NCI-H1436 treated with DMSO at 0.1 percent for 48 hours (cell line): ENCODE measurements at places on chromosomes 2 and 18.

DNA sequence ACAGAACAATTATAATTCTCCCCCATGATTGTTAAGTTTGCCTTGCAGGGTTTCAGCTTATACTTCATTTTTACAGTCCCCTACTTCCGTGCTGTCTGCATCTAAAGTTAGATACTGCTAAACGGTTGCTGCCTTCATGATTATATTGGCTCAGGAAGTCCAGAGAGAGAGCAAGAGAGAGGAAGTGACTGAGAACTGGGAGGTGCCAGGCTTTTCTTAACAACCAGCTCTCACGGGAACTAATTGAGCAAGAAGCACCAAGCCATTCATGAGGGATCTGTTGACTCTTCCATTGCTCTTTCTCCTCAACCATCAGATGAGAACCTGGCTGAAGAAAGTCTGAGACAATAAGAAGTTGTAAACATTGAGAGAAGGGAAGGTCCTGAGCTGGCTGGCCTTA lies 125.5 kb upstream of the SIX2 start:
- peak; percentile 65 for DNase-seq

- no peak for DNase-seq
Observed at GRCh38 chr2:197293252-197294007, 17.1 kb downstream of the ANKRD44 start.

DNA sequence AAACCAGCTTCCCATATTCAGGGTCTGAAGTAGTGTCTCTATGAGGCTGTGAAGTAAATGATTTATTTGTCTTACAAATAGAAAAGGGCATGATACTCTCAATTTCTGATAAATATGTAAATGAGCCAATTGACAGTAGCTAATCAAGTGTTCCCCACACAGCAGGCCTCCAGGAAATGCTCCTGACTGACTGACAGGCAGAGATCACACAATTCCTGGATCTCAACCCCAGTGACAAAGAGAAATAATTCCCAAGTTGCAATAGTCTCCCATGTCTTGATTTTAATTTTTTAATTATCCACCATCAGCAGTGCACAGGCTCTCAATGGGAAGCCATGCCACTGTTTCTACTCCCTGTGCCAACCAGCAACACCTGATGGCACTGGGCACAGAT lies 390.4 kb downstream of the SOX11 start:
- no peak for DNase-seq

- no peak for DNase-seq
Observed at GRCh38 chr2:43441195-43441594, 154.6 kb downstream of the THADA start.

- no peak for DNase-seq
Observed at GRCh38 chr2:717661-718060, 40.5 kb upstream of the TMEM18 start.

- DNase-seq, result no peak
Observed at GRCh38 chr2:66279024-66279423, 155.9 kb upstream of the MEIS1 start.

GRCh38 chr2:44618251-44619023 lies 256.7 kb downstream of the CAMKMT start:
- peak; percentile 19 for DNase-seq

GRCh38 chr18:58396144-58396543 lies 232.7 kb downstream of the ALPK2 start:
- no peak for DNase-seq

- DNase-seq, result no peak
Observed at GRCh38 chr2:131966256-131966655, 195.5 kb downstream of the ANKRD30BL start.

- DNase-seq, result no peak
Observed at GRCh38 chr18:76449111-76449453, 46.0 kb downstream of the ZNF516 start.

DNA sequence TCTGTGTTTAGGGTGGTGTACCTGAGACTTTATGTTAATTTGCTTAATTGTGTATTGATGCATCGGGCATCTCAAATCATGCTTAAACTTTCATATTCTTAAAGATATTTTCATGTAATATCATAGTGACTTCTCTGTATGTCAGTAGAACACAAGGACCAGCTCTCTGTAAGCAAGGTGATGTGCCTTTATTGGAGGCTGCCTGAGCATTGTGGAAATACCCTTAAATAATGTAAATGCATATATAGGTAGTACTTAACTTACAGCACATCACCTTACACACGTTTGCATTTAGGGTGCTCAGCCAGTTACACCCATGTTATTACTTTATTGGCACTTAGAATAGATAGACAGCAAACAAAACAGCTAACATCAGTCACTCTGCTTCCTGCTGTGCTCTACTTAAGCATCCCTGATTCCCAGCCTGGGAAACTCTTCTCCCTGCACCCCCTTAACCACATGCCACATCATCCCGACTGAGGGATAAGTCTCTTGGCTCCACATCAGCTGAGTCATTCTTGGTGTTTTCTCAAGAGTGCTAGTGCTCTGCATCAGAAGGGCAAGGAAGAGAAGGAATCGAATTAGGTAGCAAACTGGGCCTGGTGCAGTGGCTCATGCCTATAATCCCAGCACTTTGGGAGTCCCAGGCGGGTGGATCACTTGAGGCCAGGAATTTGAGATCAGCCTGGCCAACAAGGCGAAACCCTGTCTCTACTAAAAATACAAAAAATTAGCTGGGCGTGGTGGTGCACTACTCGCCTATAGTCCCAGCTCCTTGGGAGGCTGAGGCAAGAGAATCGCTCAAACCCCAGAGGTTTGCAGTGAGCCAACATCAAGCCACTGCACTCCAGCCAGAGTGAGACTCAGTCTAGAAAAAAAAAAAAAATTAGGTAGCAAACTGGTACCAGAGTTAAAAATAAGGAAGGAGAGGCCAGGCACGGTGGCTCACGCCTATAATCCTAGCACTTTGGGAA lies 108.7 kb downstream of the MAP3K20 start:
- DNase-seq, result no peak

DNA sequence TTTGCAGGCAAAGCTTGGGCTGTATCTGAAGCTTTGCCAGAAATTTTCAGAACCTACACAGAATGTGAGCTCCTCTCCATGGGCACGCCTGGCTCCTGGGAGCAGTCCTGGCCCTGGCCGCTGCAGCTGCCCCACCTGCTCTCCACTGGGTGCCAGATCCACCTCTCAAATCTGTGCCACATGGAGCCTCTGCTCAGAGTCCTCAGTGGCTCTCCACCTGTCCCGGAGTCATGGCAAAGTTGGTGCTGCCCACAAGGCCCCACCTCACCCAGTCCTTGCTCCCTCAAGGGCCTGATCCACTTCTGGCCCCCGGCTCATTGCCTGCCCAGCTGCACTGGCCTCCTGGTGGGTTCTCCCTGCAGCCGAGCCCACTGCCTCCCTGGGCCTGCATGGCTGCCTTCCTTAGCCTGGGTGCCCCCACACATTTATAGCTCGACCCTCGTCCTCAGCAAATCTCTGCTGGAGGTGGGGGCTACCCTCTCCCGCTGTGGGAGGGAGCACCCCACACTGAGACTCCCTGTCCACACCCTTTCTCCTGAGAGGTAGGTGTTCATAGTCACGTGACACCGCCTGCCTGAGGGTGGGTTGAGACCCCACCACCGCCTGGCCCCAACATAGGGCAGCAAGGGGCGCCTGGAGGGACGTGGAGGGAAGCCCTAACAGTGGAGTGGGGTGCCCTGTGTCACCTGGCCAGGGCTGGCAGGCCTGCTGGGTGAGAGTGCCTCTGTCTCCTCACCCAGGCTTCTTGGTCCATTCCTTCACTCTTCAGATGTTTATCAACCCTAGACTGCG lies 224.1 kb downstream of the SH3RF3 start:
- no peak for DNase-seq

DNA sequence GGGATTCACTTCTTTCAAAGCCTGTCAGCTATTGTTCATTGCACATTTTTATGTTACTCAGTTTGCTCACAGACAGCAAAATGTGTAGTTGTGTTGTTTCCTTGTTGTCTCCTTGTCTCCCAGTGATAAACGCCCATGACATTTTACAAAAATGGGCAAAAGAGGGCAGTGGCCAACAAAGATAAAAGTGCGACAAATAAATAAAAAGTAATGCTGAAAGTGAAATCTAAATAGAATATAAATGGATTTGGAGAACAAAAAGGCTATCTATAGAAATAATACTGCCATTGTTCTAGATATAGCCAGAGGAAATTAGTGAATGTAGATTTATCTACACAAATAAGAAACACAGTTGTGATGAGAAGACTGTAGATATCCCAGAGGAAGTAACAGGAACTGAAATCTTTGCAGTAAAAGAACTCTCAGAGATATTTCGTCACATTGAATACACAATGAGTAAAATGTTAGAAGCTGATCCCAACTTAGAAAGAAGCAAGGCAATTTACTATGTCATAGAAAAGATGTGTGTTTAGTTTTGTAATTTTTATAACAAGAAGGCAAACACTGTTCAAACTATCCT lies 1186.2 kb upstream of the FAM98A start:
- DNase-seq, result no peak

- DNase-seq, result no peak
Observed at GRCh38 chr2:211114826-211115455, 558.5 kb downstream of the CPS1 start.

GRCh38 chr18:23716516-23716915 lies 27.3 kb downstream of the LAMA3 start:
- no peak for DNase-seq

DNA sequence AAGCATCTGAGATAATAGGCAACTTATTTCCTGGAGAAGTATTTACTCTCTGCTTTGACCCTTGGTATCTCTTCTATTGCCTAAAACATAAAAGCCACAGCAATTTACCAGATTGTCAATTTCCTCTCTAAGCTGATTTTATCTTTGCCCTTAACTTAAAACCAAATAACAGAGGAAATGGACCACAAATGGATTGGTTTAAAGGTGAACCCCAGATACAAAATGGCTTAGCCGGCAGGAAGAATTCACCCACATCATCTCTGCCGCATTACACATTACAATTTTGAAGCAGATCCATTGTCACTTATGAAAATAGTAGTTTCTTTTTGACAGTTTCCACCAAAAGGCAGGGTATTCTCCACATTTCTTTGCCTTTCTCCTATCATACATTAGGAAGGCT lies 585.8 kb upstream of the CHAC2 start:
- no peak for DNase-seq

DNA sequence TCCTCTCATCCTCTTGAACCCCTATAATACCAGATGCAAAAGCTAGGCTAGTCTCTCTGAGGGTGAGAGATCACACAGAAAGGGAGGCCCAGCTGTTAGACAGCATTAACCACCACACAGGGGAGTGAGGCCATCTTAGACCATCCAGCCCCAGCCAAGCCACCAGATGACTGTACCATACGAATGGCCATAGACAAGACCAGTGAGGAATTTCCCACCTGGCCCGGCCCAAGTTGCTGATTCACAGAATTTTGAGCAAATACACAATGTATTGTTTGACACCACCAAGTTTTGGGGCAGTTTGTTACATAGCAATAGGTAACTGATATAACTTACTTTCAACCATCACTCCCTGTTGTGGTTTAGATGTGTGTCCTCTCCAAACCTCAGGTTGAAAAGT lies 98.2 kb upstream of the CTNNA2 start:
- DNase-seq, result no peak

DNA sequence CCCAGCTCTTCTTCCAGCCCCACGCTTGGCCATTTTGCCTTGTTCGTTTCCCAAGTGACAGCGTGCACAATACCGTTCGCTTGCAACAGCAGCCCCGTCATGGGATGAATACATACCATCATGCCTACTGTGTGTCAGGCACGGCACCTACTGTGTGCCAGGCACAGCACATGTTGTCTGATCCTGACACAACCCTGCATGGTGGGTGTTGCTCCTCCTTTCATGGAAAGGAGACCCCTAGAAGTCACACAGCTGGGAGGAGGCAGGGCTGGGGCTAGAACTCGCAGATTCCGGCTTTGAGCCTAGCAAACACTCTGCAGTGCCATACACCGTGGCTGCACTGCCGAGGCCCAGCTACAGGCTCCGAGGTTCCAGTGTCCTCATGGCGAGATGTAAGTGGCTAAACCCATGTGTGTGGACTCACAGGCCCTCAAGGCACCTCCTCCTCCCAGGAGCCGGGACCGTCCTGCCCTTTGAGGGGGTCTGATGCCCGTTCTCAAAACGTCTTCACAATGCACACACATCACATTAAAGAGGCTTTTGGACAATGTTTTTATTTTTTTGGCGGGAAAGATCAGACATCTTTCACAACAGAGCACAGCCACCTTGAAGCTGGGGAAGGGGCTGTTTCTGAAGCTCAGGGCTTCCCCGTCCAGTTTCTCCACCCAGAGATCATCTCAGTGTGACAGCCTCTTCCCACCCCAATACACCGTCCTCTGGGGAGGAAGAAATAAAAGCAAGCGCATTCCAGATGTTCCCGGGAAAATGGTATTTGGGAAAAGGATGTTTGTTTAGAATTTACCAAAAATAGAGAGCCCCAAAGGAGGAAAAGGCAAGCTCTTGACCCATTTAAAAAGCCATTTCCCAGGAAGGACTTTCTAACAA lies 64.9 kb downstream of the HS1BP3 start:
- DNase-seq, result no peak

DNA sequence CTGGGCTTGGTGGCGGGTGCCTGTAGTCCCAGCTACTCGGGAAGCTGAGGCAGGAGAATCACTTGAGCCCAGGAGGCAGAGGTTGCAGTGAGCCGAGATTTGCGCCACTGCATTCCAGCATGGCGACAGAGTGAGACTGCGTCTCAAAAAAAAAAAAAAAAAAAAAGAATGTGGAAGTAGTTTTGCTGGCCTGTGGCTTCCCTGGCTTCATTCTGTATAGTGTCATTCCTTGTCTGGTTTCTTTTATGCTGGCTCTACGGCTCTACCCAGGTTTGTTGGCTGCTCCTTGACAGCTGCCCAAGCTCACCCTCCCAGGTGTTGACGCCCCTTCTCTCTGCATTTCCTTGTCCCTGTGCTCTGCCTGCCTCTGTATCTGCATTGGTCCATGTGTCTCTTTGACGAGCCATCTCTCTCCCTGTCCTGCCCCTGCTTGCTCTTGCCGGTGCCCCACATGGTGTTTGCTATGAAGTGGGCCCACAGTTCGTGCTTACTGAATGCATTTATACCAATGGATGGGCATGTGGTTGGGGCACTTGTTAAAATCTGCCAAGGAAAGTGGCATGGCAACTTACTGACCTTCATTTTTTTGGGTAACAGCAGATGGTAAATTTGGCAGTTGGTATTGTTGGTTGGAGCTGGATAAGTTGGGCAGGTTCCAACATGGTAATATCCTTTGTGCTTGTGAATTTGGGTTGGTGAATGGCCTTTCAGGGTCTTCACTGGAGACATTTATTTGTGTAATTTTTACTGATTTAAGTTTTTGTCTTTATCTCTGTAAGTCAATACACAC lies 113.9 kb downstream of the MAP4K4 start:
- DNase-seq, result no peak

- DNase-seq, result no peak
Observed at GRCh38 chr2:223923976-223924375, 21.2 kb downstream of the WDFY1 start.

DNA sequence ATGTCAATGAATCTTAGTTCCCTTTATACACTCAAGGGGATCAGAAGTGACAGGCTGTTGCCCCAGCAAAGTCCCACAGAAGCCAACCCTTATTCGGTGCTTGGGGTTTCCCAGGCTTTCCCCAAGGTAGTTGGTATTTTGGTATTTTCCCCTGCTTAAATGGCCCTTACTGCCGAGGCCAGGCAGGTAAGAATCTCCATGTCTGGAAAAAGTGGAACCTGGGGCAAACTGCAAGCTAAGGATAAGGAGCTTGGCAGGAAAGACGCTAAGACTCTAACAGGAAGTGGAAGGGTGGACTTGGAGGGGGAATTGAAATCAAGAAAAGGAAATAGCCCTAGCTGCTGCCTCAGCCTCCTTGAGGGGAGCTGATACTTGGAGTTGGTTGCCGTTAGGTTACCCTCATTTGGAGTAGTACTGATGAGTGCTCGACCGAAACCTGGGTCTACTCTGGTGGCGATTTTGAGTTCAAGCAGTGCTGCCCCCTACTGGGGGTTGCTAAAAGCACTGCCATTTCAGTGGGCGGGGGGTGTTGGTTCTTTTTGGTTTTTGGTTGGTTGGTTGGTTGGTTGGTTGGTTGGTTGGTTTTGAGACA lies 3.3 kb upstream of the GPBAR1 start:
- DNase-seq, result no peak
